ENCODE measurements at places on chromosomes 4 and X.

- DNase-seq = no peak
Observed at GRCh38 chr4:4613126-4613465, 71.2 kb upstream of the STX18 start.

DNA sequence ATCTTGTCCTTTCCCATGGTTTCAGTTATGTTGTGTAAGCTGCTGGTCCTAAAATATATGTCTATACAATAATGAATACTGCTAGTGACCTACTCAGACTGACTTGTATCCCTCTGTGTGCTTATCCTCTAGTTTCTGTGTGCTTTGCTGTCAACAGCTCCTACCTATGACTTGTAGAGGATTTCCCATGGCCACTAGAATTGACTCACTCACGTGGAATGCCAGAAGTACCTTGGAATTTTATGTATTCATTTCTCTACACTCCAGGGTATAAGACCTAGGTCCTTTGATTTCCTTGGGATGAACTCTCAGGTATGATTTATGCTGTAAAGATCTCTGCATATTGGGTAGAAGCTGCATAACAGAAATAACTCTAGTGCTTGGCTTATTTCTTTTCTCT lies 279.9 kb upstream of the SLIT2 start:
- no peak for DNase-seq

DNA sequence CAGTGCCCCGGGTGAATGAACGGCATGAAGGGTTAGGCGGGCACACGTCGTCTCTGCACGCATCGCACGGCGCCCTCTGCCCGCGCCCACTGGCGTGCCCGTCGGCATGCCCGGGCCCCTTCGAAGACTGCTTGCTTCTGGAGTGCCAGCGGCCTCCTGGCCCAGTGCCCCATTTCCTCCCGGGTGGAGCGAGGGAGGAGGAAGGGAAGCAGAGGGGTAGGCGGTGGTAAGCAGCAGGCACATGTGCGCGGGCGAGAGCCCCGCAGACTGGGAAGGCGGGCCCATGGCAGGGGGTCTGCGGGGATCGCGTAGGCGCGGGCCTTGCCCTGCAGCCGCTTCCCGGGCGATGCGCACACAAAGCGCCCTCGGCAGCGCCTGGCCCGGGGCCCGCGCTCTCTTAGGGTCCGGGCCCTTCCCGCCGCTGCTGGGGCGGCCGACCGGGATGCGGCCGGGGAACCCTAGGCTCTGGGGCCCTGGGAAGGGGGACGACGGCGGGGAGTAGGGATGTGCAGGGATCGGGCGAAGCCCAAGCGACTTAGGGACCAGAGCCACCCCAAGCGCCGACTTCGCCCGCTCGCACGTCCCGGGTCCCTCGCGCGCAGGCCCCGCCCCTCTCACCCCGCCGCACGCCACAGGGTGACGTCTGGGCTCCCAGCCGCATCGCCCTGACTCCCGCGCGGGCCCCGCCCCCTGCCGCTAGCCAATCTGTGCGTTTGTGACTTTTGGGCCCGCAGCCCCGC lies 866 bp upstream of the EMD start:
- DNase-seq = no peak

GRCh38 chrX:43436517-43436916 lies 219.6 kb upstream of the MAOA start:
- no peak for DNase-seq

- no peak for DNase-seq
Observed at GRCh38 chrX:101398694-101399093, 7.9 kb downstream of the RPL36A start.

GRCh38 chr4:175421506-175421905 lies 390.6 kb downstream of the GPM6A start:
- no peak for DNase-seq

DNA sequence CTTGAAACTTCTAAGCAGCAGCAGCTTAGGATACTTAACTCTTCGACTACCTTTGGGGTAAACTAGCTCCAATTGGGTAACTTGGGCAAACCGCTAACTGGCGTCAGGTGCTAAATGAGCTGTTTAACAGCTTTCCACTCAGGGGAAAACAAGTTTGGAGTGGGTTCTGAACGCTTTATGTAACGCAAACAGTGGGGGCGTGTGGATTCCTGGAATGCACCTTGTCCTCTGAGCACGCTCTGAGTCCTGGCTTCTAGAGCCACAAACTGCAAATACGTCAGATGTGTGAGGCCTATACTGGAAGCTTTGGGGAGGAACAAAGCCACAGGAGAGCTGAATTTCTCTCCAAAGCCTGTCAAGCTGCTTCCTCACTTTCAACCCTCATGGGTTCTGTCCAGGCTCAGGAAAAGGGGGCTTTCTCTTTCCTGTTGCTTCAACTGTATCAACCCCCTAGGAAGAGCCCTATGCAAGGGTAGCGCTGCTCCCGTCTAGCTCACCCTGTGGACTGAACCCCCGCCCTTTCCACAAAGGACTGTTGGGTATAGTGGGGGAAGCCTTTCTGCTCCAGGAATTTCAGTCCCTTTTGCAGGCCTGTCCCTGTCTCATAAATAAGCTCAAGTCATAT lies 4.5 kb upstream of the WDR1 start:
- no peak for DNase-seq

DNA sequence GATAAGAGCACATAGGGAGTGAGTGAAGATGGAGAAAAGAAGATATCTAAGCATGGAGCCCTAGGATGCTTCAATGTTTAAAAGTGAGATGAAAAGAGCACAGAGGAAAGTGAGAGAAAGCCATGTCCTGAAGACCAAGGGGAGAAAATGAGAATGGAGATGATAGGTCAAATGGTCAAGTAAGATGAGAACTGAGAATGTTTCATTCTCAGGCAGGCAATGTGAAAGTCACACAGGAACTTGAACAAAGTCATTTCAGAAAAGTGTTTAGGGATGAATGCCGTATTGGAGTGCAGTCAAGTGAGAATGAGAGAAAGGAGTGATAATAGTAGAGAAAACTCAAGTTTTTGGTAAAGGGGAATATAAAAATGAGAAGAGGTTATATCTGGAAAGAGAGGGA lies 148.7 kb upstream of the PTCHD1 start:
- no peak for DNase-seq

DNA sequence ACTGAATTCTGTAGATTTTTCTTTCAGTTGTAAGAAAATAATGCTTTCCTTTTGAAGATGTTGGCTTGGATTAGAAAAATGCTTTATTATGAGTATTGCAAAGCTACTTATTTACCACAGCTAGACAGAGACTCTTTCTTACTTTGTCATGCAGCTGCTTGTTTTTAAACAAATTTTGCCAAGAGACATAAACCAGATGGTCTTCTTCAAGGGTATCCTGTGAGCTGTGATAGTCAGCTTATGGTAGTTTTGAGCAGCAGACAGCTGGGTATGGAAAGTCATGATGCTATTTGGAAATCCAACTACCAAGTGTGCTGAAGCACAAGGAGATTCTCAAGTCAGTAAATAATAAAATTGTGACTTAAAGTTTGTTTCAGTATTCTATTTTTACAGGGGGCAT lies 941.5 kb downstream of the DMD start:
- DNase-seq = no peak

DNA sequence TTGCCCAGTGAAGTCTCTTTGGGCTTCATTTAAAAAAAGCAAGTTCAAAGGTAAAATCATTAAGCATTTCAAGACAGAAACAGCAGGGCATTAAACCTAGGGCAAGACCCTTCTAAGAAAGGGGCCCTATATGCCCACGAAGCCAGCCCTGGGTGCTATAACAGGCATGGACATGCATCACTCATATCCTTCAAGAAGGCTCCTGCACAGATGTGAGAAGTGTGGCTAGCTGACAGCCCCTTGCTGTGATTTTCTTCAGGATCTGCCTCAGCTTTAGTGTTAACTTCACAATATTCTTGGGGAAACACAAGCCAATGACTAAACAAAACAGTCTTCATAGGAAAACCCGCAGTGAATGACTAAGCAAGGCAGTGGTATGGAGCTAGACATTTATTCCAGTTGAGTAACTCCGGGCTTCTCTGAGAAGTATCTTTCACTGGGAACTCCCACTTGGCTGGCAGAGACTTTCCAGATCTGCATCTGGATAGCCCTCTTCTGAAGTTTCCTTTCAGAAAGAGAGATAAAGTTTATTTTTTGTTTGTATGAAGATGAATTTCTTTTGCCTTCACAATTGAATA lies 11.9 kb upstream of the MAOA start:
- DNase-seq = no peak

DNA sequence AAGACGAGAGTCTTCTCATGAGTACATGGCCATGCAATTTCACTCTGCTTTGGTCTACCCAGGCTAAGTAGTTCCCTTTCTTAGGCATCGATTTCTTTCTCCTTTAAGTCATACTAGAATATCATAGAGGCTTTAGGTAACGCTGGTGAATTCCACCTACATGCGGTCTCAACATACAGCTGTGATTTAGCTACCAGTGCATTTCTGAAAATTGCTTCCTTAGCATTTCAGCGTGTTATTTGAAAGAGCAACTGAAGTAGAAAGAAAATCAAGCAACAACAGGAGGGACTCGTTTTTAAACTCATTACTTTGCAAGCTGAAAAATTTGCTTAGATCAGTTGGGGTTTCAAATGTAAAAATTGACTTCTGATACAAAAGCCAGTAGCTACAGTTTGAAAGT lies 48.1 kb upstream of the RASGEF1B start:
- no peak for DNase-seq

GRCh38 chrX:111662292-111662691 lies 18.7 kb upstream of the ALG13 start:
- DNase-seq = no peak

DNA sequence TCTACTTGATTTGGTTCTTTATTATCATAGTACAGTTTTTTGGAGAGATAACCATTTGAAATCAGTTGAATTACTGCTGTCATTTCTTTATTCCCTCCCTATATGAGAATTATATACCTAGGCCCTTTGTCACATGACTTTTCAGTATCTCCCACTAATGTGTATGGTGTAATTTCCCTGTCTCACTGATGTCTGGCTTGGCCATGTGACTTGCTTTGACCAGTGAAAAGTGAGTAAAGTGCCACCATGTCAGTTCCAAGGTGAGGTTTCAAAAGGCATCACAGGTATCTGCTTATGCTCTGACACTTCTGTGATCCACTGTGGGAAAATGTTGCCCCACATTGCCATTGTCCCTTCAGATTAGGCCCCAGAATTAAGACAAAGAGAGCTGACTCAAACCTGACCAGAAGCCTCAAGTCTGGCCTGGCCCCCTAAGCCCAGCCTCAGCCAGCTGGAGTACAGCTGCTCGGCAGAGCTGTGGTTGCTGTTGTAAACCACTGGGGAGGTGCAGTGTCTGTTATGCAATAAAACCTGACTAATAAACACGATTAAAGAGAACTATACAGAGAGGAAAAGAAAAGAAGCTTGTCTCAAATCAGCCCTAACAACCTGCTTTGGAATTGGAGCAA lies 27.5 kb downstream of the SETD7 start:
- no peak for DNase-seq

GRCh38 chr4:1038948-1039492 lies 27.6 kb downstream of the FGFRL1 start:
- no peak for DNase-seq

- no peak for DNase-seq
Observed at GRCh38 chr4:138821331-138821730, 194.2 kb upstream of the NOCT start.

DNA sequence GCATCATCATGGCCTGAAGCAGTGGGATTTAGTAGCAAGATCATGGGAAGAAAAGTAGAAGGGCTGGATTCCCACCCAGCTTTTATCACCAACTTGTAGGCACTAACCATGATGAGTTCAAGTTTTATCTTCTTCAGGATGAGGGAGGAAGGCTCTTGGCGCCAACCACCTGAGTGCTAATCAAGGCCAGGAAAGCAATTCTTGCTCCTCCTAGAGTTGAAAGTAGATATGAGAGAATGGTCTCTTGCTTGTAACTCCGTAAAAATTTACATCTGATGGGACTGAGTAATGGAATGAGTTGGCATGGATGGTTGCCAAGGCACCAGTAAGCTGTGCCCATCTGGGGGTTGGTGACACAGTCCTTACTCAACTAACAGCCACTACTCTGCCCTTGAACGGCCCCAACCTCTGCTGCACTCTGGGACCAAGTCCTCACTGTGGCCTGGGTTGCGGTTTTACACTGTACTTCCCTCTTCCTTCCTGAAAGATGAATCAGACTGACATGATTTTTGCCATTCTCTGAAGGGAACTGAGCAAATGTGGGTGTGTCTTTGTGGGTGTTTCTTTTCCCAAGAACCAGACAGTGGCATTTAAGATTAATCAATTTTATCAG lies 39.4 kb upstream of the NDP start:
- peak; percentile 15 for DNase-seq

DNA sequence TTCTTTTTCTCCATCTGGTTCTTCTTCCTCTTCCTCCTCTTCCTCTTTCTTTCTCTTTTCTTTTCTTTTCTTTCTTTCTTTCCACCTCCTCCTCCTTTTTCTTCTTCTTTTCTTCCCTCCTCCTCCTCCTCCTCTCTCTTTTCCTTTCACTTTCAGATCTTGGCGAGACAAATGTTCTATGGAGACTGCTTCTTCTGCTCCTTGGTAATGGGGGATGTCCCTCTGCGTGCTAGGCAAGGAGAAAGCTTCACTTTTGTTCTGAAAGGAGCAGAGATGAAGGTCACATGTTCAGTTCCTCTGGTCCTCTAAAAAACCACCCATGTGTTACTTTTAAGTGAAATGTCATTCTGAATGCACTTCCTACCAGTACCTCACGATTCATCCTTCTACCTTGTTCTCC lies 33.2 kb downstream of the NBDY start:
- no peak for DNase-seq

- DNase-seq = no peak
Observed at GRCh38 chrX:30111431-30111830, 103.9 kb upstream of the MAGEB2 start.

DNA sequence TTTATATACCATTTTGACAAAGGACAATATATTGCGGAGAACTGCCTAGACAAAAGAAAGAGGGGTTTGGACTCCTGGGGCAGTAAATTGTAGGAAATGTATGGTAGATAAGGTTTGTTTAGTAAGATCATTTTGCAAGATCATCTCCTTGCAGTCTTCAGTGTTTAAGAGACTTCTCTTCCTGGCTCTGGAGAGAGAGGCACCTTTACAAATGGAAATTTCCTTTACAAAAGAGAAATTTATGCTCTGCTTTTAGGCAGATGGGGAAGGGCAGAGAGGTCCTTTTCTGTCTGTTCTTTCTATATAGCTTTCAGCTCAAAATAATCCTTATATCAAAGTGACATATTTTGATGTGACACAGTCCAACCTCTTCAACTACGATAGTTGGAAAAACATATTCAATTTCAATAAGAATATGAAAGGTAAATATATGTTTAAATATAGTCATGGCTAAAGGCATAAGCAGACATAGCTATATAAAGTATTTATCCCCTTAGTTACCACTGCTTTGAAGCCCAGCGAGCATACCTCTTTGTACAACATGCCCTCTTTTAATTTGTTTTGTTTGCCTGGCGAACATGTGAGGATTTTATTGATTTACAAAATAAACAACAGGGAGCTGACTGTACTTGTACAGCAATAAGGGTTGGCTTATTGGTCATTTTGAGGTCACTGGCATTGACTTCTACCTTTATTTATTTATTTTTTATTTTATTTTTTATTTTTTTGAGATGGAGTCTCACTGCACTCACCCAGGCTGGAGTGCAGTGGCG lies 65.2 kb downstream of the TRIM2 start:
- DNase-seq = no peak

Data from stimulated activated CD4-positive, alpha-beta T cell treated with anti-CD3 and anti-CD28 coated beads, Interleukin-12 subunit alpha, Interleukin-12 subunit beta, amount 100 ng/mL, for 24 hours (primary cell).